Astrocyte (in vitro differentiated cells and primary cell): ENCODE measurements at places on chromosomes 3 and 15. TPM values are rescaled to one million over a fixed set of nuclear protein-coding genes. Genes with fewer than 3 reads are reported as not detected.

GRCh38 chr15:83653639-83654378 lies at the start of gene ADAMTSL3:
Gene ADAMTSL3 (plus strand): TSS chr15:83654123. CDS start chr15:83655762, 1,639 bp downstream.
- no peak within 1 kb of the TSS for H3K27ac ChIP-seq
- H3K4me1 ChIP-seq, result no peaks in the 10 kb centered on the region
- no peaks in the 10 kb centered on the region for H3K36me3 ChIP-seq
- peak within 1 kb of the TSS; percentile 28 for H3K4me3 ChIP-seq
- H3K27me3 ChIP-seq, result peaks cover 36% of the 10 kb centered on the region

DNA sequence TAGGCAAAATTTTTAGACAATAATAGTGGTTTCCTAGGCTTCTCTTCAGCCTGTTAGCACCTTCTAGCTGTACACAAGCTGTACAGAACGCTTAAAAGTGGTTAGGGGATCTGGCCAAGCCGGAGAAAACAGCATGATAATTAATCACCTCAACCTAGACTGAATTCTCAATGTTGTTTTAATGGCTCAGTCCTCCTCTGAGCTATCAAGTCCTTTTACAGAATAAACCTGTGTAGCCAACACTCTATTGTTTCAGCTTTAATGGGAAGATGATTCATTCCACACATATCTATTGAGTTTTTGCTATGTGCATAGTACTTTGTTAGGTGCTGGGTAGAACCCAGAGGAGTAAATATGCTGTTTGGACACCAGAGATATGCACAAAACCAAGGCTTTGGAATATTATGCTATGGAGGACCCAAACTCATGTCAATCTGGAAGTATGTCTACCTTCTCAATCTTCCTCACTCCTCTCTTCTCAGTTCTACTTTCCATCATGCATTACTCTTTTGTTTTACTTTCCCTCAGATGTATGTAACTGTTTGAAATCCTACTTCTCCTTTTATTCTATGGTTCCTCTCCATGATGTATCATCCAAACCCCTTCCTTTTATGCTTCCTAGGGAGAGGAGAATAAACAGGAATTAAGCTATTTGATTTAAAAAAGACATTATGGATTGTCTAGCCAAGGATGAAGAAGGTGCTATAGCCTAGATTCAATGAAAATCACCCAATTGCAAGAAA lies 27.6 kb upstream of the UBE2E2 start:
- H3K4me3 ChIP-seq, result no peak overlapping the region
- no peak overlapping the region for H3K27ac ChIP-seq
- no peaks in the 10 kb centered on the region for H3K27me3 ChIP-seq
- no peaks in the 10 kb centered on the region for H3K4me1 ChIP-seq
- DNase-seq, result peak; percentile 81
- H3K36me3 ChIP-seq, result no peaks in the 10 kb centered on the region

DNA sequence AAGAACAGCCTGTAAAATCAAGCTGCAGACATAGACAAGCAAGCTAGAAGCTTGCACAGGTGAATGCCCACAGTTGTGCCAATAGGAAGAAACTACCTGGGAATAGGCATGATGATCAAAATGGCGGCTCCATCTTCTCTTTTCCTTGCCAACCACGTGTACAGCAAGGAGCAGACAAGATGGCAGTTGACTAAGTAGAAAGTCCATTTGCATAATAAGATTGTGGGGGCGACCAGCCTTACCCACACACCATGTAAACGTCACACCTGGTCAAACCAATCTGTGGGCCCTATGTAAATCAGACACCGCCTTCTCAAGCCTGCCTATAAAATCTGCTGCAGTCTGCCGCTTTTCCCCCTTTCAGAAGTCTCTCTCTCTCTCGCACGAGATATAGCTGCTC lies 25.1 kb upstream of the ANKRD34C start:
- no peaks in the 10 kb centered on the region for H3K4me1 ChIP-seq
- H3K36me3 ChIP-seq, result no peaks in the 10 kb centered on the region
- no peak overlapping the region for H3K4me3 ChIP-seq

GRCh38 chr15:42359985-42360384 lies 684 bp downstream of the CAPN3 start:
- H3K27me3 ChIP-seq, result no peaks in the 10 kb centered on the region
- H3K27ac ChIP-seq, result no peak overlapping the region
- no peaks in the 10 kb centered on the region for H3K36me3 ChIP-seq
- no peak for DNase-seq

Gene PLCB2
- 1.7 and 3.7 TPM in 2 replicates for total RNA-seq
